Stimulated activated CD4-positive, alpha-beta T cell treated with anti-CD3 and anti-CD28 coated beads, Interleukin-1b, Interleukin-23, amount 100 ng/mL, for 4 hours (primary cell): ENCODE measurements at places on chromosomes 4 and X.

DNA sequence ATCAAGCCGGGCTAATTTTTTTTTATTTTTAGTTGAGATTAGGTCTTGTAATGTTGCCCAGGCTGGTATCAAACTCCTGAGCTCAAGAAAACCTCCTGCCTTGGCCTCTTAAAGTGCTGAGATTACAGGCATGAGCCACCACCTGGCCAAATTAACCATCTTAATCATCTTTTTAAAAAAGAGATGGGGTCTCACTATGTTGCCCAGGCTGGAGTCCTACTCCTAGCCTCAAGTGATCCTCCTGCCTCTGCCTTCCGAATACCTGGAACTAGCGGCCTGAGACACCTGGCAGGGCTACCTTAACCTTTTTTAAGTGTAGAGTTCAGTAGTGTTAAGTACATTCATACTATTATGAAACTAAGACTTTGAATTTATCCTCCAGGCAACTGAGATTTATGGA, 1.7 kb upstream of the RPS3A start:
- DNase-seq = no peak

- DNase-seq = no peak
Measured at GRCh38 chr4:99983289-99983943, 33.3 kb upstream of the H2AZ1 start.

GRCh38 chr4:56613101-56613862, 67.8 kb downstream of the HOPX start:
- no peak for DNase-seq

DNA sequence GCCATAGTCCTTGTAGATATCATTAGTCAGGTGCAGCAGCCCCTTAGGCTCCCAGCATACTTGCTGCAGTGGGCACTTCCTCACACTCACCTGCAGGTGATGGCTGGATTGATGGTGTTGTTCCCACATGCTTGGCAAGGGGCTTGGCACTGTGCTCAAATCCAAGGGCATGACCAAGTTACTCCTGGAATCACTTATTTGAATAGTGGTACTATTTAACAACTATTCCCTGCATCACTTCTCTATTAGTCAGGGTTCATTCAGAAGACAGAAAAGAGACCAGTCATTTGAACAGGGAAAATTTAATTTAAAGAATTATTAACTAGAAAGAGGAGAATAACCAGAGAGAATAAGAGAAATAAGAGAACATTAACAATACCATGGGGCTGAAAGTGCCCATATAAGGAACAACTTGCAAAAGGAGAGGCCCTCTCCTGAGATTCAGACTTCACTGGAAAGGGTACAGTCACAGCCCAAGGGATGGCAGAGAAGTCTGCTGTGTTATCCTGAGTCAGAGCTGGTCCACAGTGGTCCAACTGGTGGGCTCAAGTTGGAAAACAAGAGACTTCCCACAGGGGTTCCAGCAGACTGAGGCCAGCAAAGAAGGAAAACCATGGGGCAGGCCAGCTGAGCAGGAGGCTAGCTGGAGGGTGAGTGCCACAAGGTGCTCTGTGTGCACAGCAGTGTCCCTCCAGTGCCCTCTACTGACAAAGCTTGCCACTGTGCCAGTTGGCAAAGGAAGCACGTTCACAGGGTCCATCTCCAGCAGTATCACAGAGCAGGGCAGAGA, 9.8 kb downstream of the SPP1 start:
- no peak for DNase-seq

GRCh38 chrX:19750783-19751467, 136.5 kb downstream of the SH3KBP1 start:
- no peak for DNase-seq

GRCh38 chrX:43508694-43509093, 147.4 kb upstream of the MAOA start:
- DNase-seq = no peak

- DNase-seq = no peak
Measured at GRCh38 chr4:16026160-16026761, 57.6 kb downstream of the PROM1 start.

- DNase-seq = no peak
Measured at GRCh38 chr4:151418385-151418784, 9.4 kb downstream of the FHIP1A start.

DNA sequence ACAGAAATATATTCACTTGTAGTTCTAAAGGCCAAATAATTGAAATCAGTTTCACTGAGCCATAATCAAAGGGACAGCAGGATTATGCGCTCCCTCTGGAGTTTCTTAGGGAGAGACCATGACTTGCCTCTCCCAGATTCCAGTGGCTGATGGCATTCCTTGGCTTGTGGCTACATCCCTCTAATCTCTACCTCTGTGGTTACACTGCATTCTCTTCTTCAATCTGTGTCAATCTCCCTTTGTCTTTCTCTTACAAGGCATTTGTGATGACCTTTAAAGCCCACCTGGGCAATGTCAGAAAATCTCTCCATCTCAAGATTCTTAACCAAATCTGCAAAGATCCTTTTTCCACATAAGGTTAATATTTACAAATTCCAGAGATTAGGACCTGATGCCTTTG, 260.2 kb downstream of the UNC5C start:
- no peak for DNase-seq

DNA sequence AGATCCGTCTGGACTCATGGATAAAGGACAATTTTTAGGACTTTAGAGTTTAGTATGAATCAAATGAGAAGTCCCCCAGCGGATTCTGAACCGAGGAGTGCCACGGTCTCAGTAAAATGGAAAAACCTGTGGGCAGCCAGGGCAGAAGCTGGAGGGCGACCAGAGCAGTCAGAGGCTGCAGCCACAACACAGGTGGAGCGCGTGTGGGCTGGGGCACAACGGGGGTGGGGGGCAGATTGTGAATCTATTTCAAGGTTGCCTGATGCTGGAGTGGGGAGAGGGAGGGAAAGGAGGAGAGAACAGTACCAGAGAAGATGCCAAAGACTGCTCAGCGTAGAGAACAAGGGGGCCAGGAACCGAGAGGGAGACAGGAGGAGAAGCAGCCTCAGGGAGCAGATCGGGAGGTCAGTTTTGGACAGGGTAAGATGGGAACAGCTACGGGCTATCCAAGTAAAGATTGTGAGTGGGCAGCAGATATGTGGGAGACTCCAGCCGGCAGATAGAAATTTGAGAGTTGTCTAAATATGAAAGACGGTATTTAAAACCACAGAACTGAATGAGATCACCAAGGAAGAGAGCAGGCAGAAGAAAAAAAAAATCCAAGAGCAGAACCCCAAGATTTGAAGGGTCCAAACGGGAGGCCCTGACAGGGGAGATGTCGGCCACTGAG, 9.5 kb downstream of the FAT1 start:
- DNase-seq = no peak

DNA sequence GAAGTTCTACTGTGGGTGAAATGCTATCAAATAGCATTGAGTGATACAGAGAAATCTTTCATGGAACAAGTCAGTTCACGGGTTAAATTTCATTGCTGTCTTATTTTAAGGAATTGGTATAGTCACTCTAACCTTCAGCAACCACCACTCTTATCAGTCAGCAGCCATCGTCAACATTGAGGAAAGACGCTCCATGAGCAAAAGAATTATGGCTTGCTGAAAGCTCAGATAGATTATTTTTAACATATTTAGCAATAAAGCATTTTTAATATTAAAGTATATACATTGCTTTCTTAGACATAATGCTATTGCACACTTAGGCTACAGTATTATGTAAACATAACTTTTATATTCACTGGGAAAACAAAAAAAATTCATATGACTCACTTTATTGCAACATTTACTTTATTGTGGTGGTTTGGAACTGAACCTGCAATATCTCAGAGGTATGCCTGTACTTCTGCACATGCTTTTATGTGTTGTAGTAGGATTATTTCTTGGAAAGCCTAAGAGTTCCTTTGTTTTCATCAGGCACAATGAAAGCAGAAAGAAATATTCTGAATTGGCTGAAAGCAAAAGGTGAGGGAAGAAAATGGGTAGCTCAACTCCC, 586.7 kb downstream of the GBA3 start:
- DNase-seq = no peak

- no peak for DNase-seq
Measured at GRCh38 chr4:14070289-14070880, 442.9 kb upstream of the BOD1L1 start.

DNA sequence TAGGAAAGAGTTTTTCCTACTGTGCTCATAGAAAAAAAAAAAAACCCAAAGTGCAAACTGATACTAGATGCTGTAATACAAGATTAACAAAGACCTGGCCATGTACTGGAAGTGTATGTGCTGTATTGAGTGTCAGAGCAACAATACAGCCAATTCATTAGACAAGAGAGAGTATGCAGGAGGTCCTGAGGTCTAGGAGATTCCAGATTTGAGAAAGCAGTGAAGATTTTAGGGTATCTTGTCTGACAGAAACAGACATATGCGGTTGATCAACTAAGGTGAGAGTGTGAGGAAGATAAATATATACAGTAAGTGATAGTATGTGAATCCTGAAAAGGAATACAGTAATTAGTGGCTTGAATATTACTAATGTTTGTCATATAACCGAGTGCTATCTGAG, 3.0 kb downstream of the GPR174 start:
- DNase-seq = no peak

- DNase-seq = no peak
Measured at GRCh38 chrX:57453901-57454300, 137.9 kb upstream of the ZXDB start.

- no peak for DNase-seq
Measured at GRCh38 chr4:145781351-145781750, 101.4 kb downstream of the C4orf51 start.

- peak; percentile 75 for DNase-seq
Measured at GRCh38 chr4:663438-664428, 10.3 kb downstream of the ATP5ME start.

GRCh38 chr4:148827781-148828180, 385.6 kb upstream of the NR3C2 start:
- no peak for DNase-seq

GRCh38 chrX:107825698-107826237, at the start of gene MID2:
TSS of gene MID2 (plus strand) at chrX:107825866. CDS start at chrX:107826427, 561 bp downstream.
- peak; percentile 28 for DNase-seq
